ENCODE measurements at places on chromosomes 5 and 9.

GRCh38 chr9:86892576-86892975, 54.7 kb downstream of the GAS1 start:
- DNase-seq, result no peak

- no peak for DNase-seq
These were observed 142.7 kb downstream of the C5orf15 start for GRCh38 chr5:133825631-133826289.

GRCh38 chr9:138077126-138077525, 199.5 kb downstream of the CACNA1B start:
- DNase-seq, result no peak

DNA sequence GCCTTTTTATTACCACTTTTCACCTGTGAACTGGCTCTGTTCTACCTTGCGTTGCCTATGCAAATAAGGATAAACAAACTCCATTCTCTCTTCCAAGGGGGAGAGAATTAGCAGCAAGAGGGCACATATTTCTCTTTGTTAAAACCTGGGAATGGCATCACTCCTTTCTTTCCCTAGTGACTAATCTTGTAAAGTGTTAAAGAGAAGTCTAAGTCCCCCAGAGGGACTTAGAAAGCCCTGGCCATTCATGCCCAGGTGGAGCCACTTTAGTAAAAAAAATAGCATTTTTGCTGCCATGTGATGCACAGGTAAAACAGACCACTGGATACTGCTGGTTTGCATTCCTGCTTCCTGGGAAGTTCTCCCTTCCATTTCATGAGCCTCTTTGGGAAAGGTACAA, 148.4 kb downstream of the MAN2A1 start:
- DNase-seq, result no peak

GRCh38 chr5:131635684-131636572, 899 bp upstream of the RAPGEF6 start:
- no peak for DNase-seq

DNA sequence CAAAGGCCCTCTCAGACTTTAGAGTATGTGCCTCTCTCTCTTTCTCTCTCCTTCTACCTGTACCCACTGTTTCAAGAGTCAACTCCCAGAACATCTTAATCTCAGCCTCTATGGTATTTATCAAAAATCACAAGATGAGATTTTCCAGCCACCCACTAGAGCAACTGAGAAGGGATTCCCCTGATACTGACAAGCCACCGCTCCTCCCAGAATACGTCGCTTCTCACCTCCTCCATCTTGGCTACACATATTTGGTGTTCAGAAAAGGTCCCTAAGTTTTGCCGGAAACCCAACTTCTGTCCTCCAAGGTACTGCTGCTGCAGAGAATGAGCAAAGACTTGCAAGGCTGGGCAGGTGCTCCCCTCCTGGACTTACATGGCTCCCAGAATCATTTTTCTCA, 6.1 kb downstream of the GARIN3 start:
- no peak for DNase-seq

All from GF-D8 (cell line).